Foreskin keratinocyte (primary cell): ENCODE measurements at places on chromosomes 1 and 21. TPM values are rescaled to one million over a fixed set of nuclear protein-coding genes. Genes with fewer than 3 reads are reported as not detected.

- no peak for DNase-seq
Measured at GRCh38 chr1:97758541-97759057, 162.2 kb downstream of the DPYD start.

- no peak for DNase-seq
Measured at GRCh38 chr1:202597090-202597761, 113.0 kb downstream of the SYT2 start.

DNA sequence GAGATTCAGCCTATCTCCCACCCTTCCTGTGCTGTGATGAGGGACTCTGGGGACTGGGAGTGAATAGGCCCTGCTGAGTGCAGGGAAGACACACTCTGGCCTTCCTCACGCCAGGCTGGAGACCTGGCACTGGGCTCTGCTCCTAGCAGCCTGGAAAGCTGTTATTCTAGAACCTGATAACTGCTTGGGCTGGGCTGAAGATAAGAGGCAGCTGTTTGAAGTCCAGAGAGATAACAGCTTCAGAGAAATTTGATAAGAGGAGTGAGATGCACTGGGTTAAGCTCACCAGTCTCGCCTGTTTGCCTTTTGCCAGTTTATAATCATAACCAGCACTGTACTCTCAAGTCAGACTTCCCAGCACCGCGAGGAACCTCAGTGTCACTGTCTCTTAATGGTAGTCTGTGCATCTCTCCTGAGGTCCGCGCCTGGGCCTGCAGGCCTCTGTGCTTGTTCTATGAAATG lies 46.6 kb upstream of the GPR37L1 start:
- DNase-seq = no peak

DNA sequence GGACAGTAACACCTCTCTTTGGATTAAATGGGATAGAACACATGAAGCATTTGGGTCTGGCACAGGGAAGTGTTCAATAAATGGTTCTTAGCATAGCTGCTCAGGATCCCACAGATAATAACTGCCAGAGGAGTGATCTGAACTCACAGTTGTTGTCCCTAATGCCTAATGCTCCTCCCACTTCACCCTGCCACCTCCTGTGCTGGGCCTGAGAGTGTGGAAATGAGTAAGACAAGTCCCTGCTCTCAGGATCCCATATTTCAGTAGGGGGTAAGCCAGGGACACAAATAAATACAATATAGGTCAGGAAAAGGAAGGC lies 19.9 kb upstream of the FOXO6 start:
- DNase-seq = no peak

DNA sequence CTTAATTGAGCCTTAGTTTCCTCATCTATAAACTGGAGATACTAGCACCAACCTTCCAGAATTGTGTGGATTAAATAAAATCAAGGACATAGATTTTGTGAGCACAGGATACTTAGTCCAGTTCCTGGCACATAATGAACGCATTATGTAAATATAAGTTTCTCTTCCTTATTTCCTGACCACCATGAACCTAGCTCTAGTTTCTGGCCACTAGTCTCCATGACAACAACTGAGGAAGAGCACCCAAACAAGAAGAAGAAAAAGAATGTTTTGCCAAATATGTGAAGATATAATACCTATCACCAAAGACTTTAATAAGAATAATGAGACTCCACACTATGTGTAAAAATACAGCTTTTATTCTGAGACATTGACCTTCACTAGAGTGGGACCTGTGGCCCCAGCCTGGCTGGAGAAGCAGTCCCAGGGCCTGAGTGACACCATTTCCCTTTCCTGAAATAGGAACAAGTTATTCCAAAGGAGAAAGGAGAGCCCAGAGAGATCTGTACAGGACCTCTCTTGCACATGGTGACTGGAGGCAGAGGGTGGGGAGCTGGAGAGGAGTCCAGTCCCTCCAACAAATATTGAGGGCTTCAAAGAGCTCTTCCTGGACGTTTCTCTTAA lies 940 bp upstream of the USF1 start:
- no peak for DNase-seq

- DNase-seq = no peak
Measured at GRCh38 chr1:107009281-107009680, 47.2 kb upstream of the PRMT6 start.

PCNX2 gene
- total RNA-seq = 18.2 and 23.6 TPM in 2 replicates

TCHHL1 gene
- not detected in 2 replicates for total RNA-seq
